ENCODE measurements at places on chromosomes 4 and X. TPM values are rescaled to one million over a fixed set of nuclear protein-coding genes. Genes with fewer than 3 reads are reported as not detected.

The RHOXF2 gene
- not detected for polyA plus RNA-seq

The ZIC3 gene
- not detected for polyA plus RNA-seq

The EXOC1 gene
- 11.0 TPM for polyA plus RNA-seq

GRCh38 chr4:18684932-18685331, 663.4 kb upstream of the LCORL start:
- DNase-seq, result no peak

DNA sequence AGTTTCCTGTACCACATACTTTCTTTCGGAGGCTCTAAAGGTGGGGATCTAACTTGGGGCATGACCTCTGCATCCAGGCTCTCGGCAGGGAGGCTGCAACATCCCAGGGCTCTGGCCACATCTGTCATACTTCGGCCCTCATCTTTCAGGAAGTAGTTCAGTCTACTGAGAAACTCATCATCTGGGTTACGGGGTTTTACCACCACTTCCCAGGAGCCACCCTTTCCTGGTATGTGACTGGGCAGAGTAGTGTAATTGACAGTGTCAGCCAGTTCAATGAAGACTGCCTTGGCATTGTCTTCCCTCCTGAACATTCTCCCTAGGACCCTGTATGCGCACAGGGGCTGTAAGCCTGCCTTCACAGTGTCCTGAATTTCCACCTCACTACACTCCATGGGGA, 2.8 kb downstream of the PNMA5 start:
- DNase-seq, result no peak

Data from psoas muscle (tissue), 8 donors.